ENCODE measurements at places on chromosomes 3 and 15.

- DNase-seq, result no peak
Observed at GRCh38 chr3:51340013-51340829, 44.9 kb upstream of the MANF start.

DNA sequence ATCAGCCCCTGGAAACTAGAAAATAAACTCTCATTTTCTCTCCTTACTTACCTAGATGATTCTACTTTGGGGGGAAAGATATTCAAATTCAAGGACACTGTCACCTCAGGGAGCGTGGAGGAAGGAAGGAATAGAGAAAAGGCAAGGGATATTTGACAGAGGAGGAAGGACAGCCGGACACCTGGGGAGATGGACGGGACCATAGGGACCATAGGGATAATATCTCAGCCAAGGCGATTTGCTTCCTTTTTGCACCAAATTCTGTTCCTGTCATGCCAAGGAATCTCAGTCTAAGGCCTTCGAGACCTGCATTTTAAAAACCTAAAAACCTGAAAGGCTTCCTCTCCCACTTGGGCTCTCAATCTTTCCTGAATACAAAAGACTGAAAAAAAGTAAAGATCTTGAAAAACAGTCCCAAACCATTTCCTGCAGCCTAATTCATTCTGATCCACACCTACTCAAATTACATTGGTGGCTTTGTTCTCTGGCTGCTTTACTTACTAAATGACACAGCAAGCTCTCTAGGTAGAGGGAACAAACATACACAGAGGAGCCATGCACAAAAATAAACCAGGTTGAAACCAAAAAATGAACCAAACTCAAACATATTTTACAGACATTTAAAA lies 73.9 kb upstream of the SLC24A5 start:
- no peak for DNase-seq

GRCh38 chr3:139264375-139264774 lies 79.4 kb upstream of the MRPS22 start:
- DNase-seq, result no peak

- DNase-seq, result no peak
Observed at GRCh38 chr3:19016851-19017250, 131.5 kb upstream of the KCNH8 start.

GRCh38 chr15:51649659-51650521 lies 27.3 kb upstream of the DMXL2 start:
- DNase-seq, result peak; percentile 91

DNA sequence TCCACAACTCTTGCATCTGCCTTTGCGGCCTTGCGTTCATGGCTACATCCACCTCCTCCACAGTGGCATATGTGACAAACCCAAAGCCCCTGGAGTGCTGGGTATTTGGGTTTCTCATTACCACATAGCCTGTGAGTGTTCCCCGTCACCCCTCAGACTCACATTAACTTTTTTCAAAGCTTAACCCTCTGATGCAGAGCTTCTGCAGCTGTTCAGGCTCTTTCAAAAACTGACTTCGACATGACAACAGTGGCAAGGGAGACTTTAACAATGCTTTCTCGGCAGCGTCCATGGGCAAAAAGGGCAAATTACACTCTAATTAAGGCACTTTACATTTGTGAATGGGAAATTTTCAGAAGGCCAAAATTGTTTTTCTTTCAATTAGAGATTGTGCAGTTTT lies 343.2 kb downstream of the UNC13C start:
- DNase-seq, result no peak

DNA sequence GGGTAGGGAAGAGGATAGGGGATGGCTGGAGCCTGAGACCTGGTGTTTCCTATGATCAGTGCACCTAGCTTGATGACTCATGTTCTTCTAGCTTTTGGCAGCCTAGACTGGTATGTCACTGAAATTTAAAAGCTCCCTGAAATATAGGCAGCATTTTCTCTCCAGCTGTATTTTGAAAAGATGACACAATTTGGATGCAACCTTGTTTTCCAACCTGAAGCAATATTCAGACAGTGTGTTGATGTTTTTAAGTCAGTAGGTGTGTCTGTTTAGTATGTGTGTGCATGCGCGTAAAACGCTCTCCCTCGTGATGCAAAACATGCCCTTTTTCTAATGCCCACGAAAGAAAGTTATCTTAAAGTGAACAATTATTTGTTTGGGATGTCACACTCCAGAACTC lies 58.5 kb downstream of the RPL22L1 start:
- no peak for DNase-seq

DNA sequence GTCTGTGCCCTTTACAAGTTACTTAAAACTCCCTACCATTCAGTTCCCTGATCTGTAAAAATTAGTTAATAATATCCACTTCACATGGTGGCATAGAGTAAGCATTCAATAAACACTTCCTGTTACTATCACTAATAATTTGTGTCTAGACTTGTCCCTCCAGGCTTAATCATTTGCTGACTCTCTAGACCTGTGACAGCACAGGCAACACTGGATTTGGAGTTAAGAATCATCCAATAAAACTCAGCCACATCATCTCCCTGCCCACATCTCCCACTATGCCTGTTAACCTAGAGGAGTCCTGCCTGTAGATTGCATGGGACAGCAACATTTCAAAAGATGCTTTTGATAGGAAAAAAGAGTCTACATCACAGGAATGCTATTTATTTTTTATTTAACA lies 564.6 kb downstream of the MFSD1 start:
- no peak for DNase-seq

DNA sequence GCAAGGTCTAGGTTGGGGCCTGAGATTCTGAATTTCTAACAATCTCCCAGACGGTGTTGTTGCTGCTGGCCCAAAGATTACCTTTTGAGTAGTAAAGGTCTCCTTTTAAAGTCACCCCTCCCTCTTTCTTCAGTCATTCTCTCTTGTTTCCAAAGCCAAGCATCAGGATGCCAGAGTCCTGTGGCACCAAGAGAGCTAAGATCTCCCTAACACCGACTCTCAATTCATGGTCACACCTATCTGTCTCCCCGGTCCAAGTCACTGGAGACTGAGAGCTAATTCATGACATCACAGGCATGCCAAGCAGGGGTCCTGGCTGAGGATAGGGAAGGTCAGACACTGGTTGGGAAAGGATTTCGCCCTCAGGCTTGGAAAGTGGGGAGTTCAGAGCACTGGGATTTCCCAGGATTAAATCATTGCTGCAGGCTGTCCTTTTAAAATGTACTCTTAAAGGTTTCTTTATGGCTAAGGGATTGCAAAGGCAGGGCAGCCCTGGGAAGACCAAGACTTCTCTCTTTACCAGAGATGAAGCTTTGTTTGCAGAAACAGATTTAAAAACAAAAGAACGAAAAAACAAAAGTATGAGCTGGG lies 7.3 kb downstream of the SHOX2 start:
- no peak for DNase-seq

All from NCI-H82 (cell line).